Keratinocyte (primary cell): ENCODE measurements at places on chromosomes 1 and 21.
A peak's percentile ranks its signal among the peaks of the same experiment; 100 is the strongest.

DNA sequence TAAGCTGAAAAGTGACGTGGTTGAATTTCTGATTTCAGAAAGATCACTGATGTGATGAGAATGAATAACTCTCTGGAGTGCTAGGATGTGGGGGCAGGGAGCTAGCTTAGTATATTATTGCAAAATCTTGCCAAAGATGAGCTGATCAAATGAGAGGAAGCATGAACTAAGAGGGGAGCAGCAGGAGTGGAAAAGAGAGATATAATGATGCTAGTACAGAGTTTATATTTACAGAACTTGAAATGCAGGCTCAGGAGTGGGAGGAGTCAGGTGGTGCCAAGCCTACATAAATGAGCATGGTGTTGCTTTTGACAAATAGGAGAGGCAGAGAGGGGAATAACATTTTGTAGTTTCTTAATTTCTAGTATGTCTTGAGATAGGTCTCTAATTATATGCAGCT, 38.1 kb upstream of the NBL1 start:
- DNase-seq, result no peak

DNA sequence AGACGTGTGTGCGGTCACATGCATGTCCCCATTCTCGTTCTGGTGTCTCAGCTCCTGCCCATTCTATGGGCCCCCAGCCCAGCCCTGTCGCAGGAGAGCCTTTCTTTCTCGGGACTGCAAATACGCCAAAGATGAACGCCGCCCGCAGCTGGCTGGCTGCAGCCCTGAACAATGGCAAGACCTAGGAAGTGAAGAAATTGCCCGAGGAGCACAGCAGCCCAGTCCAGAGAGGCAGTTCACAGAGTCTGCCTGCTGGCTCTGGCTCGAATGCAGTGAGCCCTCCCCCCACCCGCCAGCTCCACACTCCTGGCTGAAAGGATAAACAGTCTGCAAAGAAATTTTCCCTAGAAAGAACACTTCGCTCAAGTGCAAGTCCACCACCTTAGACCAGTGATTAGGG, 23.3 kb downstream of the PAX7 start:
- no peak for DNase-seq

GRCh38 chr1:19112891-19113696, 97.0 kb downstream of the UBR4 start:
- DNase-seq, result no peak

DNA sequence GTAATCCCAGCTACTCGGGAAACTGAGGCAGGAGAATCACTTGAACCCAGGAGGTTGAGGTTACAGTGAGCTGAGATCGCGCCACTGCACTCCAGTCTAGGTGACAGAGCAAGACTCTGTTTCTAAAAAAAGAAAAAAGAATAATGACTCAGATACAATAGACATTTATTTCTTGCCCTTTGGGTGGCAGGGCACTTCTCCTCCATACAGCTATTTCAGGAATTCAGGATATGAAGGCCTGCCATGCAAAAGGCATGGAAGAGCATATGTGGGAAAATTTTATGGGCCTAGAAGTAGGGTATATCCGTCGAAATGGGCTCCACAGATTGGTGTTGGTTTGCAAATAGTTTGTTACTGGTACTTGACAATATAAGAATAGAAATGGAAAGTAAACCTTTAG, 20.2 kb upstream of the POGZ start:
- DNase-seq, result no peak

GRCh38 chr1:101100674-101101073, 75.1 kb upstream of the DPH5 start:
- no peak for DNase-seq

- DNase-seq, result peak; percentile 9
Observed at GRCh38 chr1:49102752-49103151, 326.1 kb upstream of the BEND5 start.

DNA sequence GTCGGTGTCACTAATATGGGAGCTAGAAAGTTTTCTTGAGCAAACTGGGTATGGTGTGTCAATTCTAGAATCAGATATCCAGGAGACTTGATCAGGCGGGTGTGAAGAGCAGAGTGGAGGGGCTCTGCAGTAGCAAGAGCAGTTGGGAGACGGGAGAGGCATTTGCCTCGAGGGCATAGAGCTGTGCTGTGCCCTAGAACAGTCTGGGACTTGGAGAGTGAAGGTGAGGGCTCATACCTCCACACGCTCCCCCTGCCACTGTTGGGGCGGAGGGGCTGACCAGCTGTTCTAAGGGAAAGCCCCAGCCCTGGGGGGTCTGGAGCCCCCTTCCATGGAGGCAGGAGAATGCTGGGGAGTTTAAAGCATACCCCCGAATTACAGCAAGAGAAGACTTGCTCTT, 33.8 kb downstream of the SIM2 start:
- no peak for DNase-seq

- DNase-seq, result no peak
Observed at GRCh38 chr1:160236806-160237205, 25.5 kb downstream of the DCAF8 start.

DNA sequence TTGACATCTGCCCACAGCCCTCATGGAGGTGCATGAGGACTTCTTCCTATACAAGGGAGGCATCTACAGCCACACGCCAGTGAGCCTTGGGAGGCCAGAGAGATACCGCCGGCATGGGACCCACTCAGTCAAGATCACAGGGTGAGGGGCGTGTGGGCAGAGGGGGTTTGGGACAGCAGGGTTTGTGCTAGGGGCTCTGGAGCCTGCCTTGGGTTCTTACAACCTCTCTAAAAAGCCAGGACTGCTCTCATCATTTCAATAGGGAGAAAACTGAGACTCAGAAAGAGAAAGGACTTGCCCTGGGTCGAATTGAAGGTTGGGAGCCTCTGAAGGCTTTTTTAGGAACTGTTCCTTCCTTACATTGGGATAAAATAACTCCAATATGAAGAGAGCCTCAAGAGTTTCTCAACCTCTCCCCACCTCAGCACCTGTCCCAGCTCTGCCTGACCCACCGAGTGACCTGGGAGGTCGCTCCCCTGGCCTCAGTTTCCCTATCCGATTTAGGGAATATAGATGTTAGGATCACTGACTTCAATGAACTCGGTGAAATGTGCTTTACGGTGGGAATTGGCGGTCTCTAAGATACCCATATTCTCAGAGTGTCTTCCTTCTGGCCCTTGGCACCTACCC, 9.5 kb downstream of the TINAGL1 start:
- DNase-seq, result no peak

DNA sequence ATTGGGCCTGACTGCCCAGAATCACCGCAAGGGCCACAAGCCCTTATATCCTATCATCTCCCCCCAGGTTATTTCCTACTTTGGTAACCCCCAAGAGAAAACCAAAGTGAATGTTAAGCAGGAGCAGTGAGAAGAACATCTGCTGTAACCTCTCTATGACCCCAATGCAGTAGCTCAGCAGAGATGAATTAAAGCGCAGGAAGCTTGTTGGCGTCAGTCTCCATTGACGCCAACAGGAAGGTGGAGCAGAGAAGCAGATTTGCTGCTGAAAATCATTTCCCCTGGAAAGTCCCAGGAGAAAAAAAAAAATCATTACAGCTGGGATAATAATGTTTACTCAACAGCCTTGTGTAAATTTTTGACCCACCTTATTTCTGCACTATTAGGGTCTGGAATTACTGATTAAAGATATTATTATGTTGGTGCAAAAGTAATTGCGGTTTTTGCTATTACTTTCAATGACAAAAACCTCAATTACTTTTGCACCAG, 33.2 kb upstream of the FAM163A start:
- no peak for DNase-seq

- DNase-seq, result no peak
Observed at GRCh38 chr1:93552741-93553455, 105.0 kb downstream of the FNBP1L start.

DNA sequence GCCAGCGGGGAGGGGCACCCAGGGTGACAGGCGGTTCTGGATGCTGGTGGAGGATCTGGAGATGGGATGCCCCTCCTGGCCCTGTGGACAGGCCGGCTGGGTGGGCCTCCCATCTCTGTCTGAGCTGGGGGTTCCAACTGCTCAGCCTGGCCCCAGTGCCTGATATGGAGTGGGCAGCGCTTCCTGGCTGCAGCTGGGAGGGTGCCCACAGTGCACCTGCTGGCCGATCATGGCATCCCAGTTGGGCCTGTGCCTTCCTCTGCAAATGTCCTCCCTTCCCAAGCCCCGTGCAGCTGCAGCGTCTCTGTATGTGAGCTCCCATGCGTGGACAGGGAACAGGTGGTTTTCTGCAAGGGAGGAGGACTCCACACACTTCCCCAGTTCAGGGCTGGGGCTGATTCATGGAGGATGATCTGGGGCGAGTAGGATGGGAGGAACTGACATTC, 2.1 kb downstream of the PFKL start:
- DNase-seq, result no peak

DNA sequence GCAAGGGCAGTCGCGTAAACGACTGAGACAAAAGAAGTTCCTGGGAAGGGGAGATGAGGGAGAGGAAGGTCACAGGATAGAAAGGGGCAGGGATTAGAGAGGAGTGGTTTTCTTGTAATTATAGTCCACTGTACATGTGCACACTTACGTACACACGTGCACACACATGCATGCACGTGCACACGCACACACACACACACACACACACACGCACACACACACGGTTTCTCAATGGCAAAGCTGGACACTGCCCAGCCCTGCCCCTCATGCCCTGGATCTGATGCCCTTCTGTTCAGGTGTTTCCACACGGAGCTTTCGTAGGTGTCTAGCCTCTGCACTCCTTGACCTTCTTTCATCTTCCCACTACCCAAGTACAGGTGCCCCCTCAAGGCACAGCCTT, 3.9 kb downstream of the OR2B11 start:
- DNase-seq, result no peak

DNA sequence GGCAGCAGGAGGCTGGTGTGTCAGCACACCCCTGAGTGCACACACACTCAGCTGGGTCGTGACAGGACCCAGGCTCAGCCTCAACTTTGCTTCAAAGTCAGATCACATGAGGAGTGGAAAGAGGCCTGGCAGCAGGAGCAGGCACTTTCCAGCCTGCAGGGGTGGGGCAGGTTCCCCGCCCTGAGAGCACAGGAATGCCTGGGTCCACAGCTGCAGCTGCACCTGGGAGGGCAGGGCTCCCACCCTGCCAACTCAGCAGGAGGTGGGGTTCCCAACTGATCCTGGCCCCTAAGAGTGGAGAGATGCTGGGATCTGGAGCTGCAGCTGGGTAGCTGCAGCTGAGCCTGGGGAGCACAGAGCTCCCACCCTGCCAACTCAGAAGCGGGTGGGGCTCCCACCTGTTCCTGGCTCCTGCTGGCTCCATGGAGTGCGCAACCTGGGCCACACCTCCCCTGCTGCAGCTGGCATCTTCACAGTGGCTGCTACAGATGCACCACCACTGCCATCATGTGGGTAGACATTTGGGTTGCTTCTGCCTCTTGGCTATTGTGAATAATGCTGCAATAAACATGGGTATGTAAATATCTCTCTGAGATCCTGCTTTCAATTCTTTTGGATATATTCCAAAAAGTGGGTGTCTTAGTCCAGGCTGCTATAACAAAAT, 415.4 kb downstream of the TTLL7 start:
- DNase-seq, result no peak

- no peak for DNase-seq
Observed at GRCh38 chr1:244796719-244797406, 38.6 kb upstream of the COX20 start.

GRCh38 chr1:158145173-158145719, 35.4 kb upstream of the CD1D start:
- no peak for DNase-seq

- DNase-seq, result no peak
Observed at GRCh38 chr1:30336550-30337323, 386.6 kb downstream of the MATN1 start.

- DNase-seq, result no peak
Observed at GRCh38 chr1:59249396-59250137, 47.3 kb upstream of the FGGY start.

- DNase-seq, result no peak
Observed at GRCh38 chr21:42248783-42249597, 30.1 kb downstream of the ABCG1 start.

DNA sequence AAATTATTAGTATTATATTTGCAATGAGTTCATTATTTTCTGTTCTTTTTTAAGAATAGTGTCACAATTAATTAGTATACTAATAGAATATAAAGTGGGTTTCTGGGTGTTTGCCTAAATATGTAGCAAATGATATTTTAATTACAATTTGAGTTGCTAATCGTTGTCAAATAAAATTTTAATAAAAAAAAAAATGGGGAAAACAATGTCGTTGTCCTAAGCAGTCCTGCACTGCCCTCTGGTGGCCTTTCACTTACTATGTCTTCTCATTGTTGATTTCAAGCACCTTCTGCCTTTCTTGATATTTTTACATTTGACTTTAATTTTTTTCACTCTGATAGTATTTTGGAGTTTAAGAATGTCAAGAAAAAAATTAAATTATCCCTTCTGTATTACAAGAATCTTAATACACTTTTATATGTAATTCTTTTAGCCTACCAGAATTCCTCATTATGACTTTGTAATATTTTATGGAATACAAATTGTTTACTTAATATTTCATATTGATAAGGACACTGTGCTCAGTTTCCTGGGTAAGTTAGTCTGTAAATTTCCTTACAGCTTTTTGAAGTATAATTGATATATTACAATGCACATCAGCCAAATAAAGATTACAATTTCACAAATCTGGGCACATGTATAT, 104.5 kb upstream of the FMN2 start:
- DNase-seq, result no peak

- no peak for DNase-seq
Observed at GRCh38 chr1:173590557-173590956, 12.3 kb downstream of the SLC9C2 start.
